ENCODE measurements at places on chromosomes 3 and 15.

DNA sequence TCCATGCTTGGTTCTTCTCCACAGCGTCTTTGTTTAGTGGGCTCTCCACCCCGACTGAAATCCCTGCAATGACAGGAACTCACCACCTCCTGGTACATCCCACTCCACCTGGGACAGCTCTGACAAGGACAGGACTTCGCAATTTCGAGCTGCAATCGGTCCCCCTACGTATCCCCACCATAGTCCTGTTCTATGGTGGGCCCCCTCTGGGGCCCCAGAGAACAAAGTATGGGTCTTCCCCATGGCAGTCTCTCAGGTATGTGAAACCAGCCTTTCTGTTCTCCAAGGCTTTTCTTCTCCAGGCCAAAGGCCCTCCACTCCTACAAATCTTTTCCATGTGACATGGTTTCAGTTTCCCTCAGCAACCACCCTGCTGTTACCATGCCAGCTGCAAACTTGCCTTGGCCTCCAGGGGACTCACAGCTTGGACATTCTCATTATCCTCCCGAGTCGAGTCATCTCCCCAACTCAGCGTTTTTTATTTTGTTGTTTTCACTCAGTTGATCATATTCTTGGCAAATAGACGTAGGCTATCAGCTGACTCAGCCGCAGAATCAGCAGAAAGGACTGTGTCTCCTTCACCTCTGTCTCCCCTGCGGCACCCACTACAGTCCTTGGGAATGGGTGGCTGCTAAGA is 233.3 kb downstream of the OPA1 start:
- no peak for DNase-seq

- DNase-seq: no peak
Observed at GRCh38 chr3:161925749-161926360, 429.2 kb downstream of the OTOL1 start.

- no peak for DNase-seq
Observed at GRCh38 chr3:10248984-10249748, 907 bp downstream of the TATDN2 start.

- DNase-seq: no peak
Observed at GRCh38 chr3:146590521-146590920, 14.6 kb downstream of the PLSCR5 start.

DNA sequence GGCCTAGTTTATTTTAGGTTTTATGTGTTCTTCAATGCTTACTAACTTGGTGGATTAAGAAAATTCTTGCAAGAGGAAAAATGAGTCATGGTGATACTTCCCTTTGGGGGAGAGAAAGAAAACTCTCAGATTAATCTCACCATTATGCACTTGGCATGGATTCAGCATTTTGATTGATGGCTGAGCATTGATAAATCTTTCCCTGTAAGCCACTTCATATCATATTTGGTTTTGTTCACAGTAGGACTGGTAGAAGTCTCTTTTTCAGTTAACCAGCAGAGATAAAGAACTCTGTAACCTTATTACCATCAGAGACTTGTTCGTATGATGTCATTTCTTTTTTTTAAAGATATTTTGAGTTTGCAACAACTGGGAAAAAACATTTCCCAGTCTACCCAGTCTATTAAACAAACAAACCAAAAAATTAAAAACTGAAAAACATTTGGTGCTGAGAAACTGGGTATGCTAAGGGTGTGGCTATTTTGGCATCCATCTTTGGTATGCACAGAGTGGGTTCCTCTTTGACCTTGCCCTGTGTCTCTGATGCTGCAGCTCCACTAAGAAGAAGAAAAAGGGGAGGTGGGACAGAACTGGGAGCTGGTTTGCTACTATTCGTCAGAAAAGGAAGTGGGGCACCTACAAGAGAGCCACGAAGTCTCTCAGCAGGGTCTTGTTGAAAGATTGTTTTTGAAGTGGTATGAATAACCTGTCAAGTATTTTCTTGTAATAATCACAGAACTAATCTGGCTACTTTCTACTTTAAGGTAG is 17.2 kb downstream of the TMOD3 start:
- DNase-seq: no peak

- no peak for DNase-seq
Observed at GRCh38 chr3:174329321-174329720, 529.8 kb upstream of the NAALADL2 start.

DNA sequence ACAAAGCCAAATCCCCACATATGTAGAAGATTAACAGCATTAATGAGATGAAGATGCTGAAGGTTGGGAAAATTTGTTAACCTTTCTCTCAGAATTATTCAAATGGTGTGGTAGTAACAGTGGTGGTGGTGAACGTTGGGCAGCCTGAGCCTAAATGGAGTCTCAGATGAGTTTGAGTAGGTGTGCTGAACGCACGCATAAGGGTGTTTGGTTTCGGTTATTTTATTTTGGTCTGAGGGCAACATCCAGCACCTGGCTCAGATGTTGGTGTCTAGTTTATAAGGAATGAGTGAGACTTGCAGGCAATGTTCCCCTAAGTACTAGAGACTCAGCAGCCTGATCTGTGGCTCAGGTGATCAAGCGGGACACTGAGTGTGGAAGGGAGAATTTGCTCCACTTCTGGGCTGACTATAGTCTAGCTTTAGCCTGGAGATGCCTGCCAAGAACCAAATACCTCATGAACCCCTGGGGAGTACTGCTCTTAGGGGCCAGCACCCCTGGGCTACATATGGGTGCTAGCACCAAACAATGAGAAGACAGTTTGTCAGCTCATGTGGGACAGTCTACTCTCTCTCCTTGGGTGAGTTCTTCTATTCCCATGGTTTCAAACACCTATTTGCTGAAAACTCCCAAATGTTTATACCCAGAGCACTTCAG is 39.5 kb upstream of the ATP2C1 start:
- no peak for DNase-seq

DNA sequence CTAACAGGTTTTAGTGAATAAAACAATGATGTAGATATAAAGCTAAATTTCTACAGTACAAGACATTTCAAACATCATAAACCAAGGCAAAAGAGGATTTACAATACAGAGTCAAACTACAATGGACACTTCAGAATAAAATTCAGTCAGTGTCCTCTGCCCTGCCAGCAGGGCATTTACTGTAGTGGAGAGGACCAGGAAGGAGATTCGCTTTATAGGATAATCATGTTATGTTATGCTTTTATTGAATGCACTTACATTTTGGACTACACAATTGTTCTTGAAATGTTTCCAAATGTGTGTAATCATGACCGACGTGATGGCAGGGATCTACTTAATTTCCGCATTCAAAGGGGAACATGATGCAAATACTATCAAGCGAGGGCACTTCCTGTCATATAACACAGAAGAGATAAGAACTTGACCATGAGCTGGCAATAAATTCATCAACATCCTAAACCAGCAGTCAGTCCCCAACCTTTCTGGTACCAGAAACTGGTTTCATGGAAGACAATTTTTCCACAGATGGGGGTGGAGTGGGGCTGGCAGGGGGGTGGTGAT is 925.6 kb downstream of the FHIT start:
- DNase-seq: no peak

- no peak for DNase-seq
Observed at GRCh38 chr15:66563566-66564110, 2.2 kb downstream of the LCTL start.
